ENCODE measurements at places on chromosomes 7 and 10. TPM values are rescaled to one million over a fixed set of nuclear protein-coding genes. Genes with fewer than 3 reads are reported as not detected.

- ATAC-seq: no peak
These were observed 57.9 kb downstream of the ELFN1 start for GRCh38 chr7:1727812-1728570.

TLX1 gene
- not detected for total RNA-seq

GRCh38 chr7:66920769-66921395 is at the start of gene TMEM248:
Gene TMEM248 (plus strand): TSS chr7:66921225. CDS start chr7:66941866, 20,641 bp downstream.
- peak; percentile 96 for ATAC-seq

- ATAC-seq: no peak
These were observed 13.4 kb downstream of the HNRNPF start for GRCh38 chr10:43395571-43396060.

GRCh38 chr7:132255898-132256297 is 320.4 kb downstream of the PLXNA4 start:
- no peak for ATAC-seq

PTER gene
- 9.7 TPM for total RNA-seq

DNA sequence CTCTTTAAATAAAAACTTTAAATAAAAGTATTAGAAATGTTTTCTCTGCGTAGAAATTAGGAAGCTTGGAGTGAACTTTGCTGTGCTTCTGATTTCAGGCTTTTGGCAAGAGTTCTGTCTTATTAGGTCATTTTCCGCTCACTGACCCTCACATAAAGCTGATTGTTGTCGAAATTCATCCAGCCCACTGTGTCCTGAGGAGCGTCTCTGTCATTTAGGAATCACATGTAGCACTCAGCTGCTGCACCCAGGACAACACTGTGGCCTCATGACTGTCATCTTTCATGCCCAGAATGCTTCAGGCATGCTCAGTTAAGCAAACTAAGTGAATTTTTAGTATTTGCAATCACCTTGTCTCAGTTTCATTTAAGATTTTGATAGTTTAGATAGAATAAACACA is 57.8 kb upstream of the MSRB2 start:
- no peak for ATAC-seq

DNA sequence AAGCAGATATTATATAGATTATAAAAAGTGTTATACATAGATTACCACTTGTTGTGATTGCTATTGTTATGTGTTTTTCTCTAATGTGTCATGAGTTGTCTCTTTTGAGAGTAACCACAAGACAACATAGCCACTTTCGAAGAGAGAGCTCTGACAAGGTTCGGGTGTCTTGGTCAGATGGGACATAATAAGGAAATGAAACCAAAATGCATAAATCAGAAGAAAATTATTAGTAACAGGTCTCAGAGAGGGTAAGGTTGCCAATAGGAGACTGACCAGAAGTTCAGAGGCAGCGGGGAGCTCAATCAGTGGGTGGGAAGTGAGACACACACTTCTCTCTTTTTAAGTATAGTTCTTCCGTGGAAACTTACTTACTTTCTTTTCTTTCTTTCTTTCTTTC is 639.2 kb upstream of the POT1 start:
- ATAC-seq: no peak

- peak; percentile 69 for ATAC-seq
These were observed 258.3 kb downstream of the GATA3 start for GRCh38 chr10:8312781-8313180.

GRCh38 chr7:156578978-156579430 is 61.6 kb upstream of the RNF32 start:
- ATAC-seq: no peak

PAPOLB gene
- total RNA-seq: not detected

Measured in esophagus mucosa (tissue), 1 donor.